ENCODE measurements at places on chromosomes 1 and 21. TPM values are rescaled to one million over a fixed set of nuclear protein-coding genes. Genes with fewer than 3 reads are reported as not detected.
A peak's percentile ranks its signal among the peaks of the same experiment; 100 is the strongest.

DNA sequence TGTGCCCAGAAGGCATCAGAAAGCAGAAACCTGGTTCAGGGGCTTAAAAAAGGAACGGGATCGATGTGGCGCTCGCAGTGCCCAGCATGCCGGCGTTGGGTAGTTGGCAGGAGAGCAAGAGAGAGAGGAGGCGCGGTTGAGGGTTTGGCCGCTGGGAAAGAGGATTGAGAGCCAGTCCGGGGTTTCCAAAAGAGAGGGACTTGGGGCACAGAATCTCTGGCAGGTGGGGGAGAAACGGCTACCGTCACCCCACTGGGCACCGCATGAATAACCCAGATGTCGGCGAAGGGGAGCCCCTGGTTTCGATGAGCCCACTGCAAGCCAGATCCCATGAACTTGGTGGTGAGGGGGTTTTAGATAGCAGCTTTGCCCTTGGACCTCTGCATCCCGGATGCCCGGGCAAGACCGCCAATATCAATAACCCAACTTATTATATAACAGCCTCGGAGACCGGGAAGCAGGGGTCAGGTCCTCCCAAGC is 60.4 kb upstream of the ACOT11 start:
- DNase-seq, result no peak

DNA sequence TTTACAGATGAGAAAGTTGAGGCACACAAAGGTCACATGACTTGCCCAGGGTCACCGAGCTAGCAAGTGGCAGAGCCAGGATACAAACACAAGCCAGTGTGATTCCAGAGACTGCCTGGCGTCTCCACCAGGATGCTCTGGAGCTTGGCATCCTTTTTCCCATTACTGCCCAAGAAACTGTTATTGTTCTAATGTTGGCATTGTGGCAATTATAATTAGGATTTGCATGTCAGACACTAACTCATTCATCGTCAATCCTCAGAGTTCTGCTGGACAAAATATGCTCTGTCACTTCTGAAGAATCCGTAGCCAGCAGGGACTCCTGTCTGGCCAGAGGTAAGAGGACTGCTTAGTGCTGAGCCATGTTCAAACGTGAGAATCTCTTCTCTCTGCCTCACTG is 8.8 kb downstream of the KAZN start:
- DNase-seq, result no peak

- no peak for DNase-seq
Observed at GRCh38 chr1:215477632-215478031, 89.5 kb upstream of the KCTD3 start.

DNA sequence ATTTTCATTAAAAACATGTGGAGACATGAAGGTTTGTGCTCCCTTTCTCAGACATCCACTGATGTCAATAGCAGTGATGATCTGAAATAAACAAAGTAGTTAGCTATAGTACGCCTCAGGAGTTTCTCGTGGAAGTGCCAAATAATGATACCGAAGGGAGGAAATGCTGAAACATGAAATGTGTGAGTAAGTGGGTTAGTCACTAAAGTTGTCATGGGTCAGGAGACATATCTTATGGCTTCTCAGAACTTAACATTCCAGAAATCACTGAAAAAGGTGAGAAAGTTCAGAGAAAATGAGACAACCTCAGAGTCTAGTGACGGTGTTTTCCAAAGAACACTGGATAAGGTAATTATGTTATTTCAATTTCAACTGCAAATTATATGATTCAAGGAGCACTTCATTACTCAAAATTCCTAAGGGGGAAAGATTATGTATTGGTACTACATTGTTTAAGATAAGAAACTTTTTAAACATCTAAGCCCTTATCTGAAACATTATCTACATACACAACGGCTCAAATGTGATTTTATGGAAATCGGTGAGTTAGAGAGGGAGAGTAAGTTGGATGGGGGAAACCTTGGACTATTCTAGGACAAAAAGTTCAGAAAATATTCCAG is 20.6 kb downstream of the NIBAN1 start:
- no peak for DNase-seq

DNA sequence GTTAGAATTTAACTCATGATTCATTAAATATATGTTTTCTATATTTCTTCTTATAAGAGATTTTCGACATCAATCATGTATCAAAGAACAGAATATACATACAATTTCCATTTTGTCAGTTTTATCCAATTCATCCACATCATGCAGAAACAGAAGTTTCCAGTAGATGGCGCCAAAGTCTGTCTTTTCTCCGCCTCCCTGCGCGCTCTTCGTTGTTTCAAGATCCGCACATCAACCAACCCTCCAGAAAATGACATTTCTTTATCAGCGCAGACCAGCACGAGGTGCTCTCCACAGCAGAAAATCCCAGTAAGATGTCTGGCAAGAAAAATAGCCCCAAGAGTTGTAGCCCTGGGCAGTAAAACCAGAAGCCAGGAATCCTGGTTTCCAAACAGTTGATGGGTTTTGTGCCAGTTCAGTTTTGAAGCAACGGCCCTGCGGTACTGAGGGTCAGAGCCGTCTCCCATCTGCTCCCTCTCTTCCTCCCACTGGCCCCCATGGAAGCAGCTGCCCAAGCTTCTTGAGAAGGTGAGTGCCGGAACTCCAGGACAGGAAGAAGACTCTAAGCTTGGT is 38.6 kb upstream of the GPR137B start:
- DNase-seq, result peak; percentile 37

SDC3 gene
- 38.3 TPM for total RNA-seq

PTCH2 gene
- total RNA-seq, result 2.9 TPM

Data from progenitor cell of endocrine pancreas (in vitro differentiated cells).